ENCODE measurements at places on chromosomes 6 and 20.

- DNase-seq = no peak
Measured at GRCh38 chr6:138227316-138227781, 9.1 kb upstream of the PBOV1 start.

DNA sequence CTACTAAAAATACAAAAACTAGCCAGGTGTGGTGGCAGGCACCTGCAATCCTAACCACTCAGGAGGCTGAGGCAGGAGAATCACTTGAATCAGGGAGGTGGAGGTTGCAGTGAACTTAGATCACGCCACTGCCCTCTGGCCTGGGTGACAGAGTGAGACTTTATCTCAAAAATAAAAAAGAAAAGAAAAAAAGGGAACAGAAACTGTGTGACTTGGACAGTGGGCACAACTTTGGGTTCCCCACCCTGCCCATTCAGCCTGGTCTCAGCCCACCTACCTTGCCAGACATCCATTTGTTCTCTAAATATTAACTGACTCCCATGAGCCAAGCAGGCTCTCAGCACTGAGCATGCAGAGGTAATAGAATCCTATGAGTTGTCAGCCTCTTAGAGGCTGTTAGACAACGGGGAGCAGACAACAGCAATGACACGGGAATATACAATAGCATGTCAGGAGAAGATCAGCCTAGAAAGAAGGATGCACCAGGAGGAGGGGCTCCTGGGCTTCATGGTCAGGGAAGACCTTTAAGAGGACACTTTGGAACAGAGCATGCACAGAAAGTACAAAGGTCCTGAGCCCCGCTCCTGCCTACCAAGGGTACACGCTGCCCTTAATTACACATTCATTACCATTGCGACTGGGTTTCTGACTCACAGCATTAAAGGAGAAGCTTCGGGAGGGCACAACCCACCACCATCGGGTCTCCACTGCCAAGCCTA lies 20.0 kb downstream of the FAM209B start:
- no peak for DNase-seq

DNA sequence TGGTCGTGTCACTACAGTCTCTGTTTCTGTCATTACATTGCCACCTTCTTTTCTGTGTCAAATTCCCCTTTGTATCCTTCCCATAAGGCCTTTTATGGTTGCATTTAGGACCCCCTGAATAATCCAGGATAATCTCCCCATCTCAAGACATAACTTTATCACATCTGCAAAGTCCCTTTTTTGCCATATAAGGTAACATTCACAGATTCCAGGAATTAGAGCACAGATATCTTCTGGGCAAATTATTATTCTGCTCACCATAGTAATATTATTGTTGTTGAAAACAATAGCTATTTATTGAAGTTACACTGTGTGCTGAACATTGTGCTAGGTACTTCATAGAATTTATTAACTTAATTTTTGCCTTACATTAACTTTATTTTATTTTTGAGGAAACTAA lies 159.1 kb downstream of the TFAP2B start:
- DNase-seq = no peak

DNA sequence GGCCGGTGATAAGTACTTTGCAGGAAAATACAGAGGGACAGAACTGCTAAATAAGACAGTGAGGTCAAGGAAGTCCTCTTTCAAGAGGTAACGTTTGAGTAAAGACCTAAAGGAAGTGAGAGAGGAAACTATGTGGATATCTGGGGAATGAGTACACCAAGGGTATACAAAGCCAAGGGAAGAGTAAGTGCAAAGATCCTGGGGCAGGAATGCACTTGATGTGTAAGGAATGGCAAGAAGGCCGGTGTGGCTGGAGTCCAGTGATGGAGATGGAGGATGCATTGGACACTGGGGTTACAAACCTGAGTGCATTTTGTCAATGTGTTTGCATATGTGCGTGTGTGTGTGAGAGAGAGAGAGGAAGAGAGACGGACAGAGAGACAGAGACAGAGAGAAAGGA lies 32.1 kb upstream of the TGM2 start:
- DNase-seq = no peak

GRCh38 chr20:18689557-18689956 lies 101.7 kb downstream of the DTD1 start:
- no peak for DNase-seq

DNA sequence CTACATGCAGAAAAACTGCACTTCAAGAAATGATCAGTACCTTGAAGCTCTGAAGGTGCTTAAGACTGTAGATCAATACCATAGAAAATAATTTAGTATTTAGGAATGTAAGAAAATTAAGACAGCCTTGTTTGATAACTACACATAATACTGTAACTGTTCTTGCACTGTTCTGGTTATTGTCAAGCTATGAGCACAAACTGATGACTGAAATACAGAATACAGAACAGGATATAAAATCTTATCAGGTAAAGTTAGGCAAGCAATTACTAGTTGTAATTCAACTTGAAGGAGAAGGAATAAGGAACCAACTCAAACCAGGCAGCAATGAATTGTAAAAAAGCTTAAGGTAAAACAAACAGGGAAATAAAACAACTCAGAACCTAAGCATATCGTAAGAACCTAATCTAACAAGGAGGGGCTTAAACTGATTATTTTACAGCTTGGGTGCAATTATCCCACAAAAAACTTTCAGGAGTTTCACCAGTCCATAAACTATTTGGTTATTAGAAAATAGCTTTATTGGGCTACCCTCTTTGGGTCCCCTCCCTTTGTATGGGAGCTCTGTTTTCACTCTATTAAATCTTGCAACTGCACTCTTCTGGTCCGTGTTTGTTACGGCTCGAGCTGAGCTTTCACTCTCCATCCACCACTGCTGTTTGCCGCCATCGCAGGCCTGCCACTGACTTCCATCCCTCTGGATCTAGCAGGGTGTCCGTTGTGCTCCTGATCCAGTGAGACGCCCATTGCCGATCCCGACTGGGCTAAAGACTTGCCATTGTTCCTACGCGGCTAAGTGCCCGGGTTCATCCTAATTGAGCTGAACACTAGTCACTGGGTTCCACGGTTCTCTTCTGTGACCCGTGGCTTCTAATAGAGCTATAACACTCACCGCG lies 97.7 kb downstream of the ATG5 start:
- DNase-seq = no peak

DNA sequence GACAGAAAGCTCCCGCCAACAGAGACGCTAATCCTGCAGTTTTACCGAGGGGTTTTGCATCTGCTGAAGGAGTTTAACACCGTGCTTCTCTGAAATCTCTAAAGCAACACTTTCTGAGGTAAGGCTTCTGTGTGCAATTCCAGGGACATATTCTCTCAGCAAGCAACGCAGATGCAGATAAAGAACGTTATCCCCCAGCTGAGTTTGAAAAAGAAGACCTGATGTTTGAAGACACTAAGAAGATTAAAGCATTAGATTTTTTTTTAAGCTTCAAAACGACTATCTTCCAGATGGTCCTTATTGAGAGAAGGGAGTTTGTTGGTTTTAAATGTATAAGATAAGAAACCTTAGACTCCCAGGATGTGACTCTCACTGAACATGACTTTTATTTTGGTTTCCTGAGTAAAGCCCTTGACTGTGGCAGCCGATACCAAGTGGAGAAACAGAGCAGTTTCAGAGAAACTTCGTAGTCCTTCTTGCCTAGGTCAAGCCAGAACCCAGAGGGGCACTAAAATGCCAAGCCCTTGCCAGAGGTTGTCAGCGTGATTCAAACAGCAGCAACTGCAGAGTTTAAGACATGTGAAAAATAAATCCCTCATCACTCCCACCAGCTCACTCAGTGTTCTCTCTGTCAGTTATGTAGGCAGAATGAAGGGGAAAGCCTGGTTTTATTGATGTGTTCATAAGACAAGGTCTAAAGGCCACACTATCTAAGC lies 353.3 kb upstream of the CNR1 start:
- DNase-seq = no peak

DNA sequence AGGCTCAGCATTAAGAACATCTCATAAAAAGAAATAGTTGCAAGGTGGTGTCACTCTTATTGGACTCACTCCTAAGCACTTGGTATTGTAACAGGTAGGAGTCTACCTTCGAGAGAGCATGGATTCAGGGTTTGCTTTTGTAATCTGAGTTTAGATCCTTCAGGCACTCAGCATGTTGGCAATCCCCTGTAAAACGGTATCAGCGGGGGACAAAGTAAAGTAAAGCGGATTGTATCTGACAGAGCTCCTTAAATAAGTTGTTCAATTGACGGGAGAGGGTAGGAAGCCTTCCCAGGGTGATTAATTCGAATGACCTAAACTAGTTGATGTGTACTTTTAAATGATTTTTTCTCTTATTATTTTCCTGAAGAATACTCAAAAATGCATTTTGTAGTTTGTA lies 869.8 kb upstream of the EPHA7 start:
- DNase-seq = no peak

DNA sequence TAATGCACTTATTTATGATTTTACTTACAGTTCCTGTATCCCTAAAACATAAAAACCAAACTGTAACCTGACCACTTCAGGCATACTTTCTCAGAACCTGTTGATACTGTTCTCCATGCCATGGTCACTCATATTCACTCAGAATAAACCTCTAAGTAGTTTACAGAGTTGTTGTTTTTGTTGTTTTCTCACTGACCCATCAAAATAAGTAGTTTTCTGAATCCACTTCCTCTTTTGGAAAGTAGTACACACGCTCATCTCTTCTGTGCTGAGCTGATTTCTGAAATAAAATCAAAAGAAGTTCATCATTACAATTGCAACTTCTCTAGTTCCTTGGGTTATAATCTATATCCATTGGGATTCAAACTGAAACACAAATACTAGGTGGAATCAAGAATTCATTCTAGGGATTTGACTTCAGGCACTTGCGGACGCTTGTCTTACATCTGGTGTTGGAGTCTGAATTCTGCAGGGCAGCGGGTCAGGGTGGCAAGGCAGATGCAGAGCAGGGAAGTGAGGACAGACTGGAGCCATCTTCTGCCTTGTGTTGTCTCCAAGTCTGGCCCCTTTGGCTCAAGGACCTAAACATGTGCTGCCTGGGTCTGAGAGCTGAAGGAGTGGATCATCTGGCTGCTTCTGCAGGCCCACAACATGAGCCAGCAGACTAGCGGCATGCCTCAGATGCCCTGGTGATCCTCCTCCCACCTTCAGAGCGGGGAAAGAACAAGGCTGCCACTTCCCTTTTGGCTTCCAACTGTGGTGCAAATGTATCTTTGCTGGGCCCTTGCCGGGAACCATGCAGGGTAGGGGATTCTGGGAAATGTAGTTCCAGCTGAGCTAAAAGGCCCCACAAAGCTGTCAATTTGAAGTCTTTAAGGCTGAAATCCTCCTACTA lies 167.9 kb upstream of the MYLIP start:
- no peak for DNase-seq

- DNase-seq = no peak
Measured at GRCh38 chr6:39301606-39302005, 12.6 kb downstream of the KCNK17 start.

- DNase-seq = no peak
Measured at GRCh38 chr6:166395351-166395750, 12.6 kb upstream of the MPC1 start.

GRCh38 chr6:35823601-35824000 lies 18.4 kb downstream of the LHFPL5 start:
- no peak for DNase-seq

DNA sequence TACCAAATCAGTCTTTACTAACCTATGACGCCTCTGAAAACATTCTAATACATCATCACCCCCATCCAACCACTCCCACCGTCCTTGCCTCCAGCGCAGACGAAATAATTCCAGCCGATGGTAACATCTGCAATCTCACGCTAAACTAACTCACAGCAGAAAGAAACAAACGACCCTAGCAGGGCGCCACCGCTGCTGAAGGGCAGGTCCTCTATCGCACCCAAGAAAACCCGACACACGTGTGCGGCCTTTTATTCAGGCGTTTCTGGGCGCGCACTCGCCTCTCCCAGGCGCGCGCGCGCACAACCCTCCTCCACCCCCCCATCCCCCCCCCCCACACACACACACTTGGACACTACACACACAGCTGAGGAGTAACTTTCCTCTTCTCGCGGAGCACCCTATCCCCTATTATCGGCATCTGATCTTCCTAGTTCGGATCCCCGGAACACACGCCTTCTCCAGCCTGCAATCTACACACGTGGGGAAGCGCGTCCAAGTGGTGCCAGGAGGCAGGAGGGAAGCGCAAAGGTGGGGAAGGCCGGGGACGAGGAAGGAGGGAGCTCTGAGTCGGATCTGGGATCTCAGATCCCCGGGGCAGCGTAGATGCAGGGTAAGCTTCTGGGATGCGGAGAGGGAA lies 1.4 kb downstream of the GFOD1 start:
- DNase-seq = peak; percentile 38

DNA sequence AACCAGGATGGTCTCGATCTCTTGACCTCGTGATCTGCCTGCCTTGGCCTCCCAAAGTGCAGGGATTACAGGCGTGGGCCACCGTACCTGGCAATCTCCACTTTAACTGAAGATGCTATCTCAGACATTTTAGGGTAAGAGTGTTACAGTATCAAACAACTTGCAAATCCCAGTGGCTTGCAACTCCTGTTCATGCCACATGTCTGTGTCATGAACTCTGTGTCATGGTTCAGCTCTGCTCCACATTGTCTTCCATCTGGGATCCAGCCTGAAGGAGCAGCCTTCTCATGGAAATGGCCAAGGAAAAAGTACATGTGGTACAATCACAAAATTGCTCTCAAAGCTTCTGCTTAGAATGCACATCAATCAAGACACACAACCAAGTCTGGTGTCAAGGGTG lies 114.9 kb downstream of the MAP3K5 start:
- no peak for DNase-seq

Data from endothelial cell of umbilical vein (primary cell).